Caki2 (cell line): ENCODE measurements at places on chromosomes 1 and 21. TPM values are rescaled to one million over a fixed set of nuclear protein-coding genes. Genes with fewer than 3 reads are reported as not detected.

DNA sequence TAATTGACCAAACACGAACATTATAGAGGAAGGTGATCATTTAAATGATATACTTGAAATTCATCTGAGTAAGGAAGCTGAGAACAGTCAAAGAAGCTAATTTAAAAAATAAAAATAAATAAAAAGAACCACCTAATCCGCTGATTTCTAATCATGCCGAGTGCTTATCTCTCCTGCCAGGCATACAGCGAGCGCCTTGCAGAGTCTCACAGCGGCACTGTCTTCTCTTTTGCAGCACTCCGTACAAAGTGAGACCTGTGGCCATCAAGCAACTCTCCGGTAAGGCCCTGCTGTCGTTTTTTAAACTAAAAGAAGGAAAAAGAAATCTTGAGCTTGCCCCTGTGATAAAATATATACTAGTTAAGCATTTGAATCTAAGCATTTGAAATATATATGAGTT is 45.3 kb downstream of the PDE9A start:
- no peak for DNase-seq

- no peak for DNase-seq
Observed at GRCh38 chr1:79633456-79633855, 626.9 kb upstream of the ADGRL4 start.

DNA sequence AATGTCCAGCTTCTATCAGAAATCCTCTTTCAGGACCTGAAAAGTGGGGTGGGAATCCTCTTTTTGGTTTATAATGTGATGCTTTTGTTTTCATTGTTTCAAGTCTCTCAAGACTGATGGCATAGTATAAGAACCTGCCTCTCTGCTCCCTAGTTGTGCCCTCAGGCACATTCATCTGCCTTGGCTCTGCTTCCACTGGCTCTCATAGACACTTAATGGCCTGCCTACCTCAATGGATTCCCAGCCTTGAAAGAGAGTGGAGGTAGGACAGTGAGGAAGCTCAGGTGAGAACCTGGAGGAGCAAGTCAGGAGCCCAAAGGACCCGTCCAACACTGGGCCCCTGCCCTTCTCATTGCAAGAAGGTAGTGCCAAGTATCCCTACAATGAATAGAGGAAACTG is 4.8 kb downstream of the TTLL7 start:
- no peak for DNase-seq

DNA sequence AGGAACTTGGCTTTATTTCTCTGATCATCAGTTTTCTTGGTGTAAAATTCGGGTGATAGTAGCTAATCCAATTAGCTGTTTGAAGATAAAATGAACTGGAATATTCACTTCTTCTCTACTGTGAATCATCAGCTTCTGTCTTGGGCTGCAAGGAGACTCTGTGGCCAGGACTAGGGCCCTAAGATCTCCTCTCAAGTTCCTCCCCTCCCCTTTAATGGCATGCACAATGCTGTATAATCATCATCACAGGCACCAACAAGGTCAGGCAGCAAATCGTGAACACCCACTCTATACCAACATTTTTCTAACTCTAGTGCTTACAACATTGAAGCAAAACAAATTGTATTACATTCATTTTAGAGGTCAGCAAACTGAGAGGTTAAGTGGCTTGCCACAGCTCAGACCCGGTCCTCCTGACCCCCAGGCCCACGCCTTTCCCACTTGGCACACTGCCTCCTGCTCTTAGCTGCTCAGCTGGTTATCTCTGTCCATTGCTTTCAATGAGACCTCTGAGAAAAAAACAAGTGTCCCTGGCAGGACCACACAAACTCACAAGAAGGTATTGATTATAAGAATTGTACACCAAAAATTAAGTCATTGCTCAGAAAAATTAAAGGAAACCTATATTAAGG is 31.8 kb downstream of the LRRC52 start:
- DNase-seq, result no peak

Gene PWP2
- 19.4 and 19.7 TPM in 2 replicates for total RNA-seq

Gene HAO2
- total RNA-seq, result not detected in 2 replicates

- DNase-seq, result no peak
Observed at GRCh38 chr1:118032883-118033282, 103.3 kb downstream of the WDR3 start.

GRCh38 chr21:44530903-44531605 is 8.9 kb downstream of the KRTAP10-1 start:
- no peak for DNase-seq
